Effector CD8-positive, alpha-beta T cell (primary cell): ENCODE measurements at places on chromosomes 5 and 9.
A peak's percentile ranks its signal among the peaks of the same experiment; 100 is the strongest.

DNA sequence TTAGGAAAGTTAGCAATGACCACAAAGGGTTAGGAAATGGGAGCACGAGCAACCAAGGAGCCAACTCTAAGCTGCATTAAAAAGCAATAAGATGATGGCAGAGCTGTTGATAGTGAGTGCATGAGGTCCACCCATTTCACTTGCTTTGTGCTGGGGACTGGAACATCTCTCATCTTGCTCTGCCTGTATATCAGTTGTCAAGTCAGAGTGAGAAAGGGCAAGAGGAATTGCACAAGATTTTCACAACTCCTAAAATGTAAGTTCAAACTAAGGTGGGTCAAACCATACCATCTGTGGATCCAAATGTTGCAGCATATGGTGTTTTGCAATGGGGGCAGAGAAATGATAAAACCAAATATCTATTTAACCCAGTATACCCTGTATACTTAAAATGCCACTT is 2.8 kb upstream of the ESM1 start:
- DNase-seq, result no peak

DNA sequence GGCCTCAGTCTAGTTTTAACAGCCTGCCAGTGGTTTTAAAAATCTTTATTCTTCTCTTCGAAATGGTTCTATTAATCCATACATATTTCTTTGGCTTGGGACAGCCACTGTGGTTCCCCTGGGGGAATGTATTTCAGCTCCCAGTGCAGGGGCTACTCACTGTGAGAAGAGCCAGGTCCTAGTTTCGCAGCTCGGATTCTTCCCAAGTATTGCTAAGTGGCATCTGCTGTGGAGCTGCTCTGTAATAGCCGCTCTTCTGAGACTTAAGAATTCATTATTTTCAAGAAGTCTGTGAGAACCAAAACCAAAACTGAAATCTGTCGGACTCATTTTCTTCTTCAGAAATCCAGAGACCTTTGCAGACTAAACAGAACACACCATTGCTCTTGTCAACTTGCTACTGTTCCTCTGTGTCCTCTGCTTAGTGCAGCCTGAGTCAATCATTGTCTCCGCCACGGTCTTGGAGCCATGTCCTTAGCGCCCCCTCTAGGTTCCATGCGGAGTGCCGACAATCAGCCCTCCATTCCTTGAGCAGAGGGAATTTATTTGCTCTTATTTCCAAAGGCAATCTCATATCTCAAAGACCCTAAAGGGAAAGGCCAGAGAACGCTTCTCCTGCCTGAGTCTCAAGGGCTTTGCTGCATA is 478.2 kb downstream of the SPATA31D1 start:
- DNase-seq, result no peak

DNA sequence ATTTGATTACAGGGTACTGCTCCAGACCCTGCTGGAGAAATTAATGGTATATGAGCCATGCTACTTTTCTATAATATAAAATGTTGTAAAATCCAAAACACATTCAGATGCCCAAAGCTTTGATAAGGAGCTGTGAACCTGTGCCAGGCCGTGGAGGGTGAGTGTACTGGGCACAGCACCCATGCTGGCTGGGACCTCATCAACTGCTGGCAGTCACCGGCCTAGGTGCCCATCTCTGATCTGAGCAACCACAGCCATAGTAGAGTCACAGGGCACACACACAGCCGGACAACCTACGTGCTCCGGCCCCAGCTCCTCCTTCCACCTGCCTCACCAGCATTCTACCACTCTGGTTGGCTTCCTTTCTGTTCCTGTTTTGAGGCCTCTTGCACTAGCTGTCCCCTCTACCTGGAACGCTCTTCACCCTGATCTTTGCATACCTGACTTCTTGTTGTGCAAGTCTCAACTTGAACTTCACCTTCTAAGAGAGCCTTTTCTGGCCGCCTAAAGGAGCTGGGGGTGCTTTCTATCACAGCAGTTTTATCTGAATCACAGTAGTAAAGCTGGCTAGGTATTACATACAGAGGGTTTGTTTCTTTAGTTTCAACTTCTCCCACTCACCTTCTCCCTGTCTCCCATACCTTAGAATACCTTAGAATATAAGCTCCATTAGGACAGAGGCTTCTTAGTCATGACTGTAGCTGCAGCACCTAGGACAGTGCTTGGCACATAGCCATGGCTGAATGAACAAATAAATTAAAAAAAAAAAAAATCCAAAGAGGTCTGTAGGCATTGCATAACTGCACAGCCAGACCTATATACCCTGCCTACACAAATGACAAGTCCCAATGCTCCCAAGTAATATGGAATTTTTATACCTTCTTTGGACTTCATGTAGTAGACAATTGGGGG is 51.7 kb downstream of the MED27 start:
- no peak for DNase-seq

- no peak for DNase-seq
These were observed 13.9 kb upstream of the UBE2QL1 start for GRCh38 chr5:6434731-6435130.

DNA sequence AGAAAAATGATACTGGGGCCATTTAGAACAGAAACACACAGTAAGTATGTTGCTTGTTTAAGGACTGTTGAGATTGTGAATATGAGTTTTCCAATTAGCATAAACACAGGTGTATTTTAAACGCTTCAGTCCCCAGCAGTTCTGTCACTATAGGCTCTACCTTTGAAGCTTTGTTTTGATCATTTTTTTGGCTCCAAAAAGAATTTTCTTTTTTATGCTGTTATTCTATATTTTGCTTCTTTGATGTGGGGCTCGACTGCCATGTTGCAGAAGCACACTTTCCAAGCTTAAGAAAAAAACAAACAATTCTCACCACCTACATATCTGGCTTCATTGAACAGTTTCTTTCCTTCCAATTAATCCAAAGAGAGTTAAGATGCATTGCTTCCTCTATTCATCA is 131.0 kb upstream of the DMAC1 start:
- no peak for DNase-seq

- no peak for DNase-seq
These were observed 11.0 kb downstream of the B4GALT7 start for GRCh38 chr5:177610770-177611445.

DNA sequence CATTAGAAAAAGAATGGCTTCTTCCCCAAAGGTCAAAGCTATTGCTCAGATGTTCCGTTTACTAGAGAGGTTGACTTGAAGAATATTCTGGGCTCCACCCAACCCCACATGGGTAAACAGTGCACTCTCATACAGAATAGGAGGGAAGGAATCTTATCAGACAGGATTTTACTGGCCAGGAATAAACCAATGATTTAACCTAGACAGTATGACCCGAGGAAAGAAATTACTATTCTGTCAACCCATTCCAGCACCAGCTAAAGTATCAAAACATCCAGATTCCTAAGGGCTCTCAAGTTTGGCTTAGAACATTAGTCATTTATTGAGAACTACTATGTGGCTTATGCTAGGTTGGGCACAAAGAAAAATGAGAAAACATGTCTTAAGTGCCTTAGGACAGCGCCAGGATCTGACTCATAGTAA is 493.6 kb upstream of the KLF4 start:
- no peak for DNase-seq

DNA sequence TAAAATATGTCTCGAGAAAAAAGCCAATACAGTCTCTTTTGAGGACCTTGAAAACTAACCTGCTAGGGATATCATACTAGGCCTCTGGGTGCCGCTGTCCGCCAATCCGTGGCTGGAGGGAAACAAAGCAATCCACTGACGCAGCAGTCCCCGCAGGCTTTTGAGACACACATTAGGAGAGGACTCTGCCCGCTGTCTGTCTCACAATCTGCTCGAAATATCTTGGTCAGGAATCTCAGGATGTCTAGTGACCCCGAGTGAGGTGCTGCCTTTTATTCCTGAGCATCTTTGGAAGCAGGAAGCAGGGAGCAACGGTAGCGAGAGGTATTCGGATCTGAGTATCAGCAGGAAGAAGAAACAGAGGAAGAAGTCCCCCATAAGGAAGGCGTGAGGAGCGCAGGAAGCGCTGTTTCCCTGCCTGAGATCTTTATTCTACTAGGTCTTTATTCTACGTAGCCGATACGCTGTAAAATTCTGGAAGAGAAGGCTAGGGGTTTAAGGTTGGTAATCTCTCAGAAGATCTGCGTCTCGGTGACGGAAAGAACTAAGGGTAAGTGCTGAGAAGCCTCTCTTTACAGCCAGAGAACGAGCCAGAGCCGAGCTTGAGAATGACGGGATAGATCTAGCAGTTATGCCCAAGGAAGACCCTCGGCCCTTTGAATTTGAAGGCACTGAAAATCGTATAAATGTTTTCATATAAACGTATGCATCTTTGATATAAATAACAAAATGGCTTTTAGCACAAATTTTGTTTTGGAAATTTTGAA is 4.0 kb upstream of the PCDHGA1 start:
- peak; percentile 52 for DNase-seq

DNA sequence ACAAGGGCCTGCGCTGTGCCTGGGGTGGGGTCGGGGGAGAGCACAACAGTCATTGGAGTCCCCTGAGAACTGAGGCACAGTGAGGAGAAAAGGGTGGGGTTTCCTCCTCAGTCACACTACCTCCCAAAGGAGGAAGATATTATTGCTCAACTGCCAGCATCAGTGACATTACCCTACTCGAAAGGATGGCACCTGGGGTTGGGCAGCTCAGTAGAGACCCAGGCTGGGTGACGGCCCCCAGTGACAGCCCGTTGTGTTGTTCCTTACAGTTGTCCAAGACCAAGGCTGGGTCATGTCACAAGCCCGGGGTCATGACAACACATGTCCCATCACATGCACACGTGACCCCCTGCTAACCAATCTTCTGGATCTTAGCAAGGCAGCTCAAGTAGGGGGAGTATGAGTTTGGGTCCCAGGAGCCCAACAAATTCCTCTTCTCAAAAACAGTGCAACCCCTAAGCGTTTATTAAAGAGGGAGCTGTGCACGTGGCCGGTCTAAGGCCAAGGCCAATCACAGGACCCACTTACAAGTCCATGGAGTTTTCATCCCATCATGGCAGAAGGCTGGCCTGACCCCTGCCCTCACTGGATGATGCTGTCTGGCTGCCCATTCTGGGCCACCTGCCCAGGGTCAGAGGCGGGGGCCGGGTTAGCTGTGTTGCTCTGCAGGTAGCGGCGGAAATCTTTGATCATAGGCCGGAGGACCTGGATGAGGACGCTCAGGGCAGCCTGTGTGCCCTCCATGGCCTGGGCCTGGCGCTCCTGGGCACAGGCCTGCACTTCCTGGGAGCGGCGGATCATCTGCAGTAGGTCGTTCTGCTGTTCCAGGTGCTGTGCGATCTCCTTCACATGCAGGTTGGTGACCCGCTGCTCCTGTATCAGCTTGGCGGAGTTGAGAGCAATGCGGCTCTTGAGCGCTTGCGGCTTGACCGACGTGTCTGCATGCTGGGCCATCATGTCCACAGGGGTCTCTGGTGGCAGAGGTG is 4.0 kb downstream of the NAIF1 start:
- no peak for DNase-seq

- no peak for DNase-seq
These were observed 87.3 kb downstream of the YIPF5 start for GRCh38 chr5:144083185-144083584.

GRCh38 chr5:126446498-126447224 is 23.5 kb downstream of the GRAMD2B start:
- no peak for DNase-seq

DNA sequence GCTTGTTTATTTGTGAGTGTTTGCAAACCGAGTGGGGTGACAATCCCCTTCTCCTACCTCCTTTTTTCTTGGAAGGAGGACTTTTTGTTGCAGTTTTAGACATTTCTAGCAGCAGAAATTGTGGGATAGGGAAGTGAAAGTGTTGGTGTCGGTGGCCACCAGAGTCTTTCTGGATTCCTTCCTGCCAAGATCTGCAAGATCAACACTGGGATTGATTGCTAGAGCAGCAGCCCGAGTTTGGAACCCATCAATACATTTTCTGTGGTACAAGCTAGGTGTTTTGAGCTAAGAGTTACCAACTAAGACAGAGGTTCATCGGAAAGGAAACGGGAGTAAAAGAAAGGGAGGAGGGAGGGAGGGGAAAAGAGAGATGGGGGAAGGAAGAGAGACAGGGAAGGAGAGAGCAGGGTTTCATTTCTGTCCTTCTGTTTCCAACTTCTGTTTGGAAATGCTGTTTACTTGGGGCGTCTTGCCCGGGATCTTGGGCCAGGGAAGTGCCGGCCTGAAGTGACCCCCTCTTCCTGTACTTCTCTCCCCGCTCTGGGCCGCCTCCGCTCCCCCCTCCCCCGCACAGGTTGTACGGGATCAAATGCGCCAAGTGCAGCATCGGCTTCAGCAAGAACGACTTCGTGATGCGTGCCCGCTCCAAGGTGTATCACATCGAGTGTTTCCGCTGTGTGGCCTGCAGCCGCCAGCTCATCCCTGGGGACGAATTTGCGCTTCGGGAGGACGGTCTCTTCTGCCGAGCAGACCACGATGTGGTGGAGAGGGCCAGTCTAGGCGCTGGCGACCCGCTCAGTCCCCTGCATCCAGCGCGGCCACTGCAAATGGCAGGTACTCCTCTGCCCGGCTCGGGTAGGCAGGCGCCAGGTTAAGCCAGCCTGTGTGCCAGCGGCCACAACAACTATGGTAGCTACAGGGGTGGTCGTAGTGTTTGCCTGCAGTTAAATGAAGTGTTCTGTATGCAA is 4.0 kb downstream of the ISL1 start:
- DNase-seq, result no peak

DNA sequence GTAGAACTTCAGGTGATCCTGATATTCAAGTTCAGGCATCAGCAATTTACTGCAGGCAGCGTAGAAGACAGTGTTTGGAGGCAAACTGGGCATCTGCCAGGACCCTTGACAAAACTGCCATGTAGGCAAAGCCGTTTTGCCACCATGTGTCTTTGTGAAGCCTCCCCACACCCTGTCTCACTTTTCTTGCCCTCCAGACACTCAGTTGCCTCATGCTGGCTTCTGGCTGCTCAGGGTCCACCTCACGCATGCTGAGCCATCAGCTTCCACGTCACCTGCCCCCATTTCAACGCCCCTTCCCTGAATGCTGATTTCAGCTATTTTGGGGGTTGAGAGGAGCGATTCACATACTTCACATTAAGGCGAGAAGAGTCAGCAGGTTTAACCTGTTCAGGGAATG is 165.2 kb upstream of the KLF9 start:
- no peak for DNase-seq

DNA sequence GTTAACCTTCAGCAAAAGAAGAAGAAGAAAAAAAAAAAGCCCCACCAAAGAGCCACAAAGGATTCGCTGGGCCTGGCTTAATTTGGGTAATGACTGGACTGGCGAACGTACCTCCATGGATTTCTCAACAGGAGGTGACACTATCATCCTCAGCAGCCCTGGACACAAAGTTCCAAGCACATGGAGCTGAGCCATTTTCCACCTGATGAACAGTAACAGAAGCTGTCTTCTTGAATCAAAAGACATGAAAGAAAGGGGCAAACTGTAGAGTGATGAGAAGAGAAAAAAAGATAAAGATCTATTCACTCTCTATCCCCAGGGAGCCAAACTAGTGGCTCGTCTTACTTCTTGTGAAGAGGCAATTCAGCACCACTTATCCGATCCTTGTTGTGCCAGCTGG is 150.2 kb upstream of the TRPM3 start:
- DNase-seq, result no peak
